GM23248 (cell line): ENCODE measurements at places on chromosomes 7 and 10. TPM values are rescaled to one million over a fixed set of nuclear protein-coding genes. Genes with fewer than 3 reads are reported as not detected.

KCNH2 gene
- polyA plus RNA-seq, result not detected in 2 replicates

LBX1 gene
- polyA plus RNA-seq, result not detected in 2 replicates

EN2 gene
- not detected in 2 replicates for polyA plus RNA-seq

DNA sequence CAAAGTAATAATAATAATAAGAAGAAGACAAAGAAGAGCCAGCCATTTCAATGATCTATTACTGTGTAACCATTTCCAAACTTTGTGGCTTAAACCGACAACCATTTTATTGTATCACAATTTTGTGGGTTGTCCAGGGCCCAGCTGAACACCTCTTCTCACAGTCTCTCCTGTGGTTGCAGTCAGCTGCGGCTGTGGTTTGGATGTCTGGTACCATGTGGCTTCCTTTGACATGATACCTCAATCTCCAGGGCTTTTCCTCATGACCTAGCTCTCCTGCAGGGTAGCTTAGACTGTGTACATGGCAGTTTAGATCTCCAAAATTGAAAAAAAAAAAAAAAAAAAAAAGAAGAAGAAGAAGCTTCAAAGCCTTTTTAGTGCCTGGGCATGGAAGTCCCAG, 72.6 kb upstream of the NFKB2 start:
- no peak for DNase-seq

GRCh38 chr10:59801171-59801570, 47.9 kb upstream of the MRLN start:
- DNase-seq, result no peak

- no peak for DNase-seq
Observed at GRCh38 chr10:29794776-29795611, 160.2 kb upstream of the SVIL start.

- no peak for DNase-seq
Observed at GRCh38 chr7:67675971-67676370, 679.3 kb downstream of the TYW1 start.

DNA sequence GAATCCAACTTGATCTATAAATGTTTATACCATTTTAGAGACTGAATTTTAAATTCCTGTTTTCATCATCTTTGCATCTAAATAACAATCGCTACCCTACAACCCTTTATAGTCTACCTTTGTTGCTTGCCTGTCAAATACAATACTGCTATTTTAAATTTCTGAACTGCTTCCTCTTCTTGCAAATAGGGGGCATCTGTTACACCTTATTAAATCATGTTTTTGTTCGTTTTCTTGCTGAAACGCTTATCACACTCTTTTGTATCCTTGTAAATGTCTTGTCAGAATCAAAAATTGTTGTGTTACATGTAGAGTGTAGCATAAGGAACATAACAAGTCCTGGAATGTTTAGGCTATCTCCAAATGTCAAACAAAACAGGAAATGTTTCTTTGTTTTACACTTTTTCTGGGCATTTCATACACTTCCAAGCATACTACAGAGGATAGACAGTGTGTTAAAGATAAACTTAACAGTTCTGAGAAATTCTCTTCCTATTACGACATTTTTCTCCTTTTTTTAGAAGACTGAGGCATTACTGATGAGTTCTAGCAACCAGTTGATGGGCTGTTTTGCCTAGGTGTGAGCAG, 281.3 kb downstream of the GPR158 start:
- no peak for DNase-seq

- peak; percentile 95 for DNase-seq
Observed at GRCh38 chr10:119113751-119114732, 10.1 kb downstream of the DENND10 start.

DNA sequence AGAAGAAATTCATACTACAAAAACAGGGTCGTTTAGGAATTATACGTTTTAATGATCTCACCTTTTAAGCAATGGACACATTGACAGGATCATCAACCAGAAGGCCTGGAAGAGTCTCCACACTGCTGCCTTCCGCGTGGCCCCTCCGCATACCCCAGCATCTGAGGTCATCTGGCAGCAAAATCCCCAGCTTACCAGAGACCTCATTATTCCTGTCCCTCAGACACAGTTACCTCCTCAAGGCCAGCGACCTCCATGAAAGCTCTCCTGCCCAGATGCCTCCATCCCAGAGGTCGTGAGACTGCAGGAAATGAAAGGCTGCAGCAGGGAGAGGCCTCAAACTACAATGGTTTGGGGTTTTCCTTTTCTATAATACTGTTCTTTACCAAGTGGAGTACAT, 14.8 kb upstream of the GSAP start:
- DNase-seq, result no peak

GRCh38 chr10:132649651-132650360, 112.2 kb downstream of the INPP5A start:
- no peak for DNase-seq

- no peak for DNase-seq
Observed at GRCh38 chr10:11209830-11210181, 192.1 kb downstream of the CELF2 start.

DNA sequence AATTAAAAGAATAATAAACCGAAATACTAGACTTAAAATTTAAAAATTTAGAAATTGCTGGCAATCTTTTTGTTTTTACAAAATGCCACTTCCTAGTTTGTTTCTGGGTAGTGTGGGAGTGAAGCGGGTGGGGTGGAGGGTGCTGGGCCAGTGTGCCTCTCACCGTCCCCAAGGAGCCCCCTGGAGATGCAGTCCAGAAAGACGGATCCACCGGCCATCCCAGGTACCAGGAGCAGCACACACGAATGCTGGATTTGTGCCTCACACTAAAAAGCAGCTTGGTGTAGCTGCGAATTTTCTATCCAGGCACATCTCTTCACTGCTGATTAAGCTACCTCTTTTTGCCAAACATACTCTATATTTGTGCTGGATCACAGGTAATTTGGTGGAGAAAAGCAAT, 618.1 kb downstream of the DNAJB6 start:
- DNase-seq, result no peak
